Stimulated activated CD4-positive, alpha-beta T cell treated with anti-CD3 and anti-CD28 coated beads, Interleukin-1b, Interleukin-23, amount 100 ng/mL, for 48 hours (primary cell): ENCODE measurements at places on chromosomes 1 and 21.

GRCh38 chr1:228004331-228004855 is 2.4 kb upstream of the WNT3A start:
- DNase-seq = no peak

DNA sequence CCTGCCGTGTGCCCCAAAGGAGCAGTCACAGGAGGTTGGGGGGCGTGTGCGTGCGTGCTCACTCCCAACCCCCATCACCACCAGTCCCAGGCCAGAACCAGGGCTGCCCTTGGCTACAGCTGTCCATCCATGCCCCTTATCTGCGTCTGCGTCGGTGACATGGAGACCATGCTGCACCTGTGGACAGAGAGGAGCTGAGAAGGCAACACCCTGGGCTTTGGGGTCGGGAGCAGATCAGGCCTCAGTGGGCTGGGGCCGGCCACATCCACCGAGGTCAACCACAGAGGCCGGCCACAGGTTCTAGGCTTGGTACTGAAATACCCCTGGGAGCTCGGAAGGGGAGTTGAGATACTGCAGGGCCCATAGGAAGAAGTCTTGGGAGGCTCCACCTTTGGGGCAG is 23.5 kb downstream of the COL6A1 start:
- DNase-seq = no peak

- no peak for DNase-seq
Observed at GRCh38 chr1:238953448-238954010, 432.8 kb upstream of the CHRM3 start.

- DNase-seq = no peak
Observed at GRCh38 chr1:91402023-91402422, 2.6 kb downstream of the HFM1 start.

DNA sequence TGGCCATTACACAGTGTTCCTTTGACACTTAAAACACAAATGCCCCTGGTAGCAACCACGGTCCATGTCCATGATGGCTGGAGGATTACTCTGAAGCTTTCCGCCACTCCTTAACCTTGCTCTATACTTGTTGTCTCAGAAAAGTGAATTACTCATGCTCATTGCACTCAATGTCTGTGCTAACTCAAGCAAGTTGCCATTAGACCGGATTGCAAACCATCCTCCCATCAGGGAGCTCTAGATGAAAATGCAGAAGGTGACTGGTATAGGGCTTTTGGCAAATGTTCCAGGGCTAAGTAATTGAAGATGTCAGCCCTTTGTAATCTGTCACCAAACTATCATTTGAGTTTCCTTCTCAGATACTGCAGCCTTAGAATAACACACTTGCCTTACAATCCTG is 1288.3 kb upstream of the B3GALT2 start:
- DNase-seq = no peak

DNA sequence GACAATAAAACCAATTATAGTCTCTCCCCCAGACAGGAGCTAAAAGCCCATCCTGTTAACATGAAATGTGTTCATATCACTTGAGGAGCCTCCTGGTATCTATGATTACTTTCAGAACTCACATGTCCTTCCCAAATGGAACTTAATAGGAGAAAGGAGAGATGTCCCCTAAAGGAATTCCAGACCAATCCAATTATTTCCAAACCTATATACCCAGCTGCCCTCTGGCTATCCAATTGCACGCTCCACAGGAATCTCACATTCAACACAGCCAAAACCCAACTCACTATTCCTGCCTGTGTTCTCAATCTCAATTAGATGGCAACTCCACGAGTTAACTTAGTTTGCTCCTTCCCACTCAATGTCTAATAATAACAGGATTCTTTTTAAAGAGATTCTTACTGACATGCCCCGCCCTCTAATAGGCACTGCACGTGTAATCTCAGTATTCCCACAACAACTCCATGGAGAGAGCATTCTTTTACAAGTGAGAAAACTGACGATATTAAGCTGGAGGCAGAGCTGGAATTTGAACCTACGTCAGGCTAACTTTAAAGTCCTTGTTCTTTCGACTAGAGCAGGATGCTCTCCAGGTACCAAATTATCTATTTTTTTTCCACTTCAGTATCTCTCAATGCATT is 59.1 kb upstream of the SEC16B start:
- no peak for DNase-seq

GRCh38 chr1:203558064-203558760 is 64.3 kb downstream of the OPTC start:
- DNase-seq = peak; percentile 36

DNA sequence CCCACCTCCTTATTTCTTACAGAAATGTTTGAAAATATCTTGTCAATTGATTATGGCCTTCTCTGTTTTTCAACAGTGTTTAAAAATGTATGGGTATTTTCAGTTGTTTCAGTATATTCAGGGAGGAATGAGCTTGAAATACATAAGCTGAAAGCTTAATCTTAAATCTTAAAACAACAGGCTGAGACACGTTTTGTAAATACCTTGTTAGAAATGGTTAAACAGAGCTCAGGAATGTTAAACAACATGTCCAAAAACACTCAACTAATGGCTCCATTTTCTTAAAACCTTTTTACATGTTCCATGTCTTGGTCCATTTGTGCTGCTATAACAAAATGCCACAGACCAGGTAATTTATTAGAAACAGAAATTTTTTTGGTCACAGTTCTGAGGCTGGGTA is 953.8 kb upstream of the ADGRL2 start:
- DNase-seq = no peak

DNA sequence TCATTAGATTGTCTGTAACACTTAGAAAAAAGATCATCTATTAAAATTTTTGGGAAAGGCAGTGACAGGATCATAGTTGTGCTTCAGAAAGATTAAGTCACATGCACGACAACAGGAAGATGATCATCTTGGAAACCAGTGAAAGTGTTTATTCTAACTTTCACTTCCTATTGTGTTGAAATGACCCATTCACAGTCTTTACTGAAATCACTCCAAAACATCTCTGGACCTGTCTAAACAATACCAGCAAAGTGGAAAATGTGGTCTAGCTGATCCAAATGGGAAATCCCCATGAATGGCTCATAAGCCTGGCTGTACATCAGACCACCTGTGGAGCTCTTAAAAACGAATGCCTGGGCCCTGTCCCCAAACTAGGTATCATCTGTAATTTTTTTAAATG is 111.1 kb upstream of the ETV3 start:
- no peak for DNase-seq

DNA sequence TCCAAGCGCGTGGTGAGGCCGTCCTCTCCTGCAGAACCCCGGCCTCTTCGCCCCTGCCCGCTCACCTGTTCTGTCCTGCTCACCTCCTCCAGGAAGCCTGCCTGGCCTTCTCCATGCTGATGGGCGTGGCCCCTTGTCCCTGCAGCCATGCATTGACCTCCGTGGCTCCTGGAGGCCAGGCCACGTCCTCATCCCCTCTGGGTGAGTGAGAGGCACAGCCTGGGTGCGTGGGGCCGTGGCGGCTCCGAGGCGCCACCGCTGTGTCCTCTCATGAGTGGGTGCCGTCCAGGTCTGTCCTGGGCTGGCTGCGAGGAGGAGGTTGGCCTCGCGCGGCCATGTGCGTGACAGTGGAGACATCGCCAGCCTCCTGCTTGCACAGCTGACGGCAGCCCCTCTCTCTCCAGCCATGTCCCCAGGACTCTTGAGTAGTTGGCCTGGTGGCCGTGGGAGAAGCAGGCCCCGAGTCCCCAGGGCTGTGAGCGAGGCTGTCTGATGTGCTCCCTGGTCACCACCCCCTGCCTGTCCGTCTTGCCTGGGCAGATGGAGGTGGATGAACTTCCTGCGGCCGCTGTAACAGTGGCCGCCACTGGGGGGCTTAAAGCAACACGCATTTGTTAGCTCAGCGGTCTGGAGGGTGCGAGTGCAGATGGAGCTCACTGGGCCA is 58.1 kb downstream of the PRKCZ start:
- no peak for DNase-seq

- no peak for DNase-seq
Observed at GRCh38 chr1:195604287-195604686, 1004.0 kb downstream of the KCNT2 start.

DNA sequence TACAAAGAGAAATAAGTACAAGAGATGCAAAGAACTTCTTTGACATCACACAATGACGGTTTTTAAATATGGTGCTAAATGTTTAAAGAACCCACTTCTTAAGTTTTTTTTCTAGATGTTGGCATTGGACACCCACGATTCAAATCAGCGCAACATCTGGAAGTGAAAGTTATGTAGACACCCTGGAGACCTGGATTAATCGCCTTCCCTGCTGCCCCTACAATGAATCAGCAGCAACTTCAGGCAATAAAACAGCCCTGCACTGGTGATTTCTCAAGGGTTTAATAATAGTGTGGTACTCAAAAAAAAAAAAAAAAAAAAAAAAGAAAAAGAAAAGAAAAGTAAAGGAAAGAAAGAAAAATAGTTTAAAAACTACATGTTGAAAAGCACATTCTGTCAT is 248.3 kb downstream of the NUF2 start:
- no peak for DNase-seq

DNA sequence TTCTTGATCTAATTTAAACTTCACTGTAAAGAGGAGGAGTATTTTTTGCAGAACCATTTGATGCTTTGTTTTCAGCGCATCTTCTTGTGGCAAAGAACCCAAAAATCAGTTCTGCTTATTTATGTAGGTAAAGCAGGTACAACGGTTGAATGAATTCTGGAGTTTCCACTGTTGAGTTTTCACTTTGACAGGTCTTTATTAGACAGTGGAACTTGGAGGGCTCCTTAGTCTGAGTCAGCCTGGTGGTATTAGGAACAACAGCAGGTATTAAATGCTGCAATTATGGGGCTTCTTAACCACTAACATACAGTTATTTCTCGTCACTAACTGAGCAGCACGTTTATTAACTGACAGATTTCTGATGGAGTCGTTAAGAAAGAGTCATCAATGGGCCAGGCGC is 1.2 kb downstream of the LRIG2 start:
- DNase-seq = no peak

GRCh38 chr1:230677200-230677599 is 34.9 kb downstream of the COG2 start:
- DNase-seq = no peak

GRCh38 chr1:42002220-42002619 is 83.5 kb upstream of the HIVEP3 start:
- no peak for DNase-seq

GRCh38 chr1:15407580-15407979 is 2.1 kb upstream of the EFHD2 start:
- DNase-seq = no peak

GRCh38 chr1:175708787-175709186 is 34.6 kb downstream of the TNR start:
- DNase-seq = no peak

GRCh38 chr1:216702170-216702569 is 21.1 kb downstream of the ESRRG start:
- no peak for DNase-seq

GRCh38 chr21:17539323-17539722 is 26.5 kb downstream of the CXADR start:
- no peak for DNase-seq

- DNase-seq = no peak
Observed at GRCh38 chr21:32813265-32813903, 41.8 kb upstream of the PAXBP1 start.

DNA sequence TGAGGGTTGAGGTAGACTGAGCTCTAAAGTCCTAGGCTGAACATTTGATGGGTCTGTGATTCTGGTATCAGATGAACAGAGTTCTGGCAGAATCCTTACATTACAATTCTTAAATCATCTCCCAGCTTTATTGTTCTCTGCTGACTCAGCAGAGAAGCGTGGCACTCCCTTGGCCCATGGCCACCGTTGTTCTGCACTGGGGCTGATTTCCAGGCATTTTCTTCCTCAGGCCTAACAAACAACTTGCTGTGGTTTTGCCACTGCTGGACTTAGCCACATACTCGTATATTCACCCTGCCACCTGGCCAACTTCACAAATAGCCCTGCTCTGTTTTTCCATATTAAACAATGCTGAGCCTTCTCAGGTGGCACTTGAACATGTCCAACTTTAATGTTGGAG is 223.2 kb downstream of the TNR start:
- no peak for DNase-seq

DNA sequence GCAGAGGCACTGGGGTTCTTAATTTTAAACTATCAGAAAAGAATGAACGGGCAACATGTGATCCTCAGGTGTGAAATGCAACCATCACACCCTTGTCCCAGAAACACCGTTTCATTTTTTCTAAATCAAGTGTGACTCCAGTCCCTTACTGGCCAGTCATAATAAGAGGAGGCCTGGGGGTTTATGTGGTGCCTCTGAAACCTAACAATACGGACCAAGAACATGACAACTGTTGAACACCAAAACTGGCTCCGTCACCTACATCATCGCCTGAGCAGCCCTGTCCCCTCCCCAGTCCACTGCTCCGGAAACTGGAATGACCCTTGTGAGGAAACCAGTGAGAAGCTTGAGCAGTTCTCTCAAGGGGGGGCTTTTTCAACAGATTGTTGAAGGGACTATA is 55.9 kb upstream of the KIF26B start:
- no peak for DNase-seq

DNA sequence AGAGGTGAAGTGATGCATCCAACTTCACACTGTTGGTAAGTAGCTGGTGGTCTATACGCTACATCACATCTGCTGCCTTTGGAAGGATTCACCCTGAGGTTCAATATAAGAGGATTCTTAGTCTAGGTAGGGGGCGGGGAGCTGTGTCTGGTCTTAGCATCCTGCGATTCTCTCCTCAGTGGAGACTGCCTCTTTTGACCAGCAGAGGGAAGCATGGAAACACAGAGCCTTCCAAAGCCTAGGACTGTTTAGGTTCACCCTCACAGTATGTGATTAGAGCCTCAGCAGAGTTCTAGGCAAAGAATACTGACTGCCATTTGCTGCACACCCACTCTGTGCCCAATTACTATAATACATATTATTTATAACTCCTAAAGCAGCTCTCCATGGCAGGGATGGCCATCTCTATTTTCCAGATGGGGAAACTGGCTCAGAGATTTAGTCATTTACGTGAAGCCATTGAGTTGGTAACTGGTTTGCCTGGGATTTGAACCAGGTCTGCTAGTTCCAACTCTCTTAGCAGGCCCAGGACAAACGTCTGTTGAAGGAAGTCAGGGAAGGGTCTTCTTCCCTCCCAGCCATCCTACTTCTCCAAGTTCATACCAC is 28.9 kb upstream of the EFCAB14 start:
- DNase-seq = no peak

DNA sequence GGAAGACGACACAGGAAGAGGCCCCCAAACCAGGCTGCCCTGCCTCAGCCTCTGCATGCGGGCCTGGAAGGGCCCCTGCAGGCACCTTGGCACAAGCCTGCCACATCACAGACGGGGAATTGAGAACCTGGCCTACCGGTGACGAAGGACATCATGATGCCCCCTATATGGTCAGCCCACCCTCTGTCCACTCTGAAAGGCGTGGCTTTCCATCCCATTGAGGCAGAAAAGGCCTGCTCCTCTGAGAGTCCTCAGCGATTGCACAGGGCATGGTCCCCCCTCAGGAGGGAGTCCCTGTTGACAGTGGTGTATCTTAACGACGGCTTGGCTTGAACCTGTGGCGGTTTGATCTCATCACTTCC is 11.4 kb downstream of the KRTAP10-1 start:
- DNase-seq = no peak

- no peak for DNase-seq
Observed at GRCh38 chr21:42431196-42431595, 27.5 kb downstream of the UBASH3A start.
